ENCODE measurements at places on chromosomes 2 and 18.
A peak's percentile ranks its signal among the peaks of the same experiment; 100 is the strongest.

DNA sequence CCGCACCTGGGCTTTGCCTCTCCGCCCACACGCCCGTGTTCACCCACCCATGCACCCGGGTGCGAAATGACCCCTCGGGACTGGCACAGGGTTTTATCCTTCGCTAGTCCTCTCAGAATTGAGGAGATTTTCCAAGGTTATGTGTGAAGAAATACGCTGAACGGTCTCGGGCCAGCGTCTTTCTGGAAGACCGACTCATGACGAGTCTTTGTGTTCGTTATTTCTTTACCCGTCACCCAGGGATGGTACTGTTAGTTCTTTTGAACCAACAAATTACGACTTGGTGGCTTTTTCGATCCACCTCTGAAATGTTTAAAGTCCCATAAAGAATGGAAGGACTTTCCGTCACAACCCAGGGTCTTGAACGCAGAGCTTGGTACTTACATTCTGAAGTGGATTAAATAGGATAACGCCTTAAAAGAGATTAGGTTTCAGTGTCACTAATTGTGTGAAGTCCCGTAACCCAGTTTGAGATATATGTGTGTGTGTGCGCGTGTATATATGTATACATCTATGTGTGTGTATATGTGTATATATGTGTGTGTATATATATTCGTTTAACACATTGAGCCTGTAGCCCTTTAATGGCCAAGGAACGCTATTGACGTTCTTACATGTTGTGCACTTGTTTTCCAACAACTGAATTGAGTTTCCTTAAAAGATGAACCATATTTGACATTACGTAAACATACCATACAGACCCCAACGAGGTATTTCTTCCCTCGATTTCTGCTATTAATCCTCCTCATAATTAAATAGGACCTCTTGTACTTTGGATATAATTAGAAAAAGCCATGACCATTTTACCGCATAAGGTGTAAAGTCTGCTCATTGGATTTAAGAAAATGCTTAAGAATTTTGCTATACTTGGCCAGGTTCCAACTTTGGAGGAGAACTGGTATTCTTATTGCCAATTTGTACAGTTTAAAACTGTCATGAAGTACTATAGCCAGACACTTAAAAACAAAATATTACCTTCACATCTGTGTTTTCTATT lies 889 bp downstream of the ZC3H15 start:
- DNase-seq: no peak

GRCh38 chr18:35502052-35502451 lies 4.3 kb upstream of the INO80C start:
- DNase-seq: no peak

GRCh38 chr2:74201196-74201595 lies 2.8 kb downstream of the MTHFD2 start:
- no peak for DNase-seq

- peak; percentile 50 for DNase-seq
Measured at GRCh38 chr2:71226096-71226964, 573 bp downstream of the PAIP2B start.

DNA sequence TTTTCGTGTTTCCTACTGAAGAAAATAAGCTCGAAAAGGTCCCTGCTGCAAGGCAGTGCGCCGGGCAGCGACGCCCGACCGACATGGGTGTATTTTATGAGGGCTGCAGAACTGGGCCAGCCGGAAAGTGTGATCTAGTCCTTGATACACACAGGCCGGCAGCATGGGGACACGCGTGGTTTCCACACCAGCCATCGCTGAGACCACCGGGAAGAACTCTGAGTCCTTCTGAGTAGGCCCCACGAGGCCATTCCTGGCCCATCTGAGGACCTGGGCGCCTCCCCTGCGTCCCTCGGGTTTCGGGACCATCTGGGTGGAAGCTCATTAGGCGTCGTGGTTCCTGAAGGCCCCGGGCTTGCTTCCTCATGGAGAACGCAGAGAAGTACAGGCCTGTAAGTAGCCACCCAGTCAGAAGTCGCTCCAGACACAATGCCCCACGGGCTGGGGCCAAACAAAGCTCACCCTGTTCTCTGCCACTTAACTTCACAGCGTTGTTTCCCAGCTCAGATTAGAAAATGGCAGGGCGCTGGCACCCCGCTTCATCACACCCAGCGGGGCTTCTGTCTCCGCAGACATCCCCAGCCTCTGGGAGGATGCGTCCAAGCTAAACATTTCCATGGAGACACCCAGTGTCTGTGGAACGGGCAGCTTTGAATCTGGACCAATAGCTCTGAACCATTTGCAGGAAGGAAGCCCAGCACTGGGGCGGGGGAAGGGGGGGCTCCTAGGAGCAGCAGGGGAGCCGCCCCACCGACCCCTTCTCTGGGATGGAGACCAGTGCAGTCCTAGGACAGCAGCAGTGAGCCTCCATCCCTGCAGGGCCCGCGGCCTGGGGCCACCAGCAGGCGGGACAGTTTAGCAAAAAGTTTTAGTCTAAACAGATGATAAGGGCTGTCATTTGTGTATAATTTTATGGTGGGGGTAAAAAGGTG lies 2.4 kb downstream of the NFATC1 start:
- DNase-seq: no peak

- peak; percentile 63 for DNase-seq
Measured at GRCh38 chr2:26346454-26347053, at the start of gene ADGRF3. Gene ADGRF3 (minus strand): TSS chr2:26346789. CDS start chr2:26346234, 555 bp downstream.

GRCh38 chr2:233075141-233075965 lies 15.2 kb downstream of the INPP5D start:
- no peak for DNase-seq

All from Caco-2 (cell line).